ENCODE measurements at places on chromosomes 7 and 10. TPM values are rescaled to one million over a fixed set of nuclear protein-coding genes. Genes with fewer than 3 reads are reported as not detected.

The SPDYE1 gene
- not detected for total RNA-seq

The GFRA1 gene
- total RNA-seq: 0.72 TPM

The RELN gene
- not detected for total RNA-seq

The C10orf67 gene
- total RNA-seq: not detected

The NPSR1 gene
- total RNA-seq: not detected

The GCK gene
- total RNA-seq: 2.4 TPM

The CEP41 gene
- total RNA-seq: 36.8 TPM

The NEUROD6 gene
- total RNA-seq: not detected

The UFSP1 gene
- total RNA-seq: 2.7 TPM

The NRG3 gene
- not detected for total RNA-seq

The LAMB1 gene
- 157 TPM for total RNA-seq

The SLC26A5 gene
- total RNA-seq: not detected

The H2BK1 gene
- not detected for total RNA-seq

The MBL2 gene
- total RNA-seq: not detected

The TMEM270 gene
- total RNA-seq: not detected

The VIPR2 gene
- not detected for total RNA-seq

The CALML3 gene
- total RNA-seq: not detected

The ACBD7 gene
- total RNA-seq: 6.7 TPM

The SEMA3C gene
- total RNA-seq: 111 TPM

The DENND10 gene
- 37.9 TPM for total RNA-seq

The GNG11 gene
- total RNA-seq: 265 TPM

The SLIT1 gene
- total RNA-seq: 0.12 TPM

The UNCX gene
- not detected for total RNA-seq

The CYP2E1 gene
- not detected for total RNA-seq

The BHLHA15 gene
- not detected for total RNA-seq

The TAS2R5 gene
- total RNA-seq: not detected

The ANXA7 gene
- 105 TPM for total RNA-seq

The NPFFR1 gene
- not detected for total RNA-seq

The MYOZ1 gene
- not detected for total RNA-seq

The ADARB2 gene
- total RNA-seq: not detected

The PAX4 gene
- total RNA-seq: not detected

The OR2A5 gene
- total RNA-seq: not detected

The C7orf57 gene
- 1.4 TPM for total RNA-seq

The SLC25A28 gene
- 11.9 TPM for total RNA-seq

The EIF3B gene
- 205 TPM for total RNA-seq

The CUBN gene
- total RNA-seq: 0.98 TPM

The IFIT1B gene
- total RNA-seq: not detected

The NUTM2E gene
- total RNA-seq: not detected

The MYH16 gene
- 1.1 TPM for total RNA-seq

The ZNF746 gene
- 7.0 TPM for total RNA-seq

The DGKB gene
- total RNA-seq: not detected

The CDK6 gene
- 45.1 TPM for total RNA-seq

The SORCS1 gene
- total RNA-seq: under 0.01 TPM

The ATP5F1C gene
- total RNA-seq: 547 TPM

The SKIDA1 gene
- 0.48 TPM for total RNA-seq

The WNT16 gene
- total RNA-seq: 0.39 TPM

The PNLIPRP1 gene
- total RNA-seq: not detected

The UTF1 gene
- not detected for total RNA-seq

The PRDX3 gene
- total RNA-seq: 269 TPM

The NODAL gene
- total RNA-seq: not detected

The FANK1 gene
- total RNA-seq: 0.68 TPM

The GIMAP8 gene
- 0.12 TPM for total RNA-seq

The CLDN4 gene
- total RNA-seq: 1.2 TPM

The ZCCHC24 gene
- 21.0 TPM for total RNA-seq

The MCM10 gene
- total RNA-seq: 20.7 TPM

The ARHGEF35 gene
- total RNA-seq: 1.4 TPM

The TMEM139 gene
- not detected for total RNA-seq
